ENCODE measurements at places on chromosomes 3 and 15.

GRCh38 chr3:31008994-31009393 lies 114.5 kb upstream of the GADL1 start:
- DNase-seq = no peak

GRCh38 chr15:83320404-83320803 lies 35.9 kb upstream of the BNC1 start:
- DNase-seq = no peak

GRCh38 chr15:90679959-90680358 lies 37.2 kb upstream of the BLM start:
- no peak for DNase-seq

DNA sequence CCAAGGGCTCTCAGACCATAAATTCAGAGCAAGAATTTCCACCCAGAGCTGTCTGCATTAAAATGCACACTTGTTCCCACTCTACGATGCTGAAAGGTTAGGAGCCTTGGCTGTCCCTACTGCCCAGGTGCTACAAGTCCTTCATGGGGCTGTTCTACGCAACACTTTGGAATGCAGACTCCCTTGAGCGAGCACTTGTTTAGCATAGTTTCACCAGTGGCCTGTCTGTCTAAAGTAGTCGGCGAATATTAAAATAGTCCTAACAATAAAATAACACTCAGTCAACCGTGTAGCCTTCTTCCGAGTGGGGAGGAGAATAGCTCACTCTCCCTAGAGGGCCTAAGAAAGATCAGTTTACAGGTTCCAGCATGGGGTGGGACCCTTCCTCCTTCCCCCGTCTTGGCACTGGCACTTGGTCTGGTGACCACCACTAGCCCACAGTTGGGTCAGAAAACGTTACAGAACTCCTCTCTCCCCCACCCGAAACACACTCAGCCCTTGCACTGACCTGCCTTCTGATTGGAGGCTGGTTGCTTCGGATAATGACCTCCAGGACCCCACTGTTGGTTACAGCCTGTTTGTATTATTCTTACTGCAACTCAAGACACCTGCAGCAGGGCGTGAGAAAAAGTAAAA lies at the start of gene CLDN16:
Gene CLDN16, plus strand, starts transcription at position 586 of the 636 bp plus-strand sequence. CDS start 167 bp downstream, outside the sequence.
- no peak for DNase-seq

DNA sequence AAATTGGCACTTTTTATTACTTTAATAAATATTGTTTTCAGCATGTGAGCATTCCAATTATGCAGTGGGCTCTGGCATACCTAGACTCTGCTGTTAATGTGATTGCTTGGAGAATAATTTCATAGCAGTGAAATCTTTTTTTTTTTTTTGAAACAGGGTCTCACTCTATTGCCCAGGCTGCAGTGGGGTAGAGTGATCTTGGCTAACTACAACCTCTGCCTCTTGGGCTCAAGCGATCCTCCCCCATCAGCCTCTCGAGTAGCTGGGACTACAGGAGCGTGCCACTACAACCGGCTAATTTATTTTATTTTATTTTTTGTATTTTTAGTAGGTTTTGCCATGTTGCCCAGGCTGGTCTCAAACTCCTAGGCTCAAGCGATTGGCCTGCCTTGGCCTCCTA lies 14.6 kb upstream of the CORO2B start:
- no peak for DNase-seq

DNA sequence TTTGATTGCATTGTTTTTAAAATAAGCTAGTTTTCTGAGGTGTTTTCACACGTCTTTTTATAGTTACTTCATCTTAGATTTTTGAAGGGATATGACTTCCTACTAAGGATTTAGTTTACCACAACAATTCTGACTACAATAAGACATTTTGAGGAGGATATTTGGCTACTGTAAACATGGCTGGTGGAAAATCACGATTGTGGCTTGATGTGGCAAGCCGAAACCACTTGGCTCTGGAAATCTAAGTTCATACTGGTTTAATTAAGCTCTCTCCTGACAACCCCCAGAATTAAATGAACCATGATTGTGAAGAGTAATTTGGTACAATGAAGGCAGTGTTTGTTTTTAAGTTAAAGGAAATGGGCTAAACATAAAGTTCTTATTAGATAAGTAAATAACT lies 30.8 kb downstream of the ST3GAL6 start:
- no peak for DNase-seq
